ENCODE measurements at places on chromosomes 3 and 15.

GRCh38 chr3:81339040-81339845, 422.2 kb downstream of the GBE1 start:
- DNase-seq: peak; percentile 36

- DNase-seq: peak; percentile 91
Observed at GRCh38 chr3:176663837-176664831, 533.1 kb downstream of the TBL1XR1 start.

GRCh38 chr15:31554261-31554660, 227.6 kb downstream of the KLF13 start:
- DNase-seq: no peak

GRCh38 chr15:73386886-73387506, 18.2 kb upstream of the HCN4 start:
- no peak for DNase-seq

DNA sequence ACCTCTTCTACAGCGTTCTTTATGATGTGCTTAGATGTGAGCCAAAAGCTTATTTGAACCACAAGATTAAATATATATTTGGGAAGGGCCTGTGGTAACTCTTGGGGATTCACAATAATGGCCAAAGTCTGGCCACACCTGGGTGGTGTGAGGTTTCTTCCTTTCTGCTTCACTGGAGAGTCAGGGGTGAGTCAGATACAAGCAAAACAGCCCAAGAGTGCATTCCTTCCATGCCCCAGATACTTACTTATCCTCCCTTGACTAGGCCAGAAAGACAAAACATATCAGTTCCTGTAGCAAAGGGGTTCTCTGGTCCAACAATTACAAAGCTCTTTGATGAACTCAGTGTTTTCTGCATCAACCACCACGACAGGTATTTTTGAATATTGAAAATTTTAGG, 941 bp downstream of the ZBED2 start:
- DNase-seq: no peak

Measured in NCI-H1105 treated with DMSO at 0.1 percent for 48 hours (cell line).